Skeletal muscle cell (primary cell): ENCODE measurements at places on chromosomes 1 and 21.

DNA sequence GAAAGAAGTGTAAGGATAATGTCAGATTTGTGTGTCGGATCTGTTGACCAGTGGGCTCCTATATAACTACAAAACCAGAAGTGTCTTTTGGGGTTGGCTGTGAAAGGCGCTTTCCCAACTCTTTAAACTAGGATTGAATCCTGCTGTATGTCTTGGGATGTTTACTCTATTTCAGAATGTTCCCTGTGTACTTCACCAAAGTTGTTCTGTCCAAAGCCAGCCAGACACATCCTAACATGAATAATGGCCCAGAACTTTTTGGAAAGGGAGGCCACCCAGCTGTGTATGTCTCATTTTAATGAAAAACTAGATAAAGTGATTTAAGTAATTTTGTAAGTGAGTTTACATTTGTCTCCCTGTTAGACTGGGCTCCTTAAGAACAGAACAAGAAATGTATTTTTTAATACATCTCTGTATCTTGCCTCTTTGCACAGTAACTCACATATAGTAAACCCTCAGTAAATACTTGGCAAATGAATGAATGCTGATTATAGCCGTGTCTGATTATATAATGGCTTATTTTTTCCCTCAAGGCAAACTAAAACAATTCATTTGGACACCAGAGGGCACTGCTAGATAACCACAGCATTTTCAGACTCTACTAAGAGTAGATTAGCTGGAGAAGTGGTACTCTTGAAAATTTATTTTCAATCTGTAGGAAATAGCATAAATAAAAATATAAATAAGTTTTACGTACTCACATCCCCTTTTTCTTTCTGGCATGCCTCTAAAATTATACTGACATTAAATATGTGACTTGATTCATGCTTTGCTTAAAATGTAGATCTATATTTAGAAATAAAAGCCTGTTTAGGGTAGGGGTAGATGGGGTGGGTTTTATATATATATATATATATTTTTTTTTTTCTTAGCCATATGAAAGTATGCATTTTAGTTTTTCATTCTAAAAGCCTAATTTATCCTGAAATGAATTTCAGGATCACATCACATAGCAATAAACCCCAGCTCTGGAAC, 23.8 kb downstream of the TSEN15 start:
- no peak for DNase-seq

- no peak for DNase-seq
Observed at GRCh38 chr21:44074315-44074958, 32.8 kb upstream of the PWP2 start.

GRCh38 chr1:28913786-28914227, 562 bp upstream of the EPB41 start:
- DNase-seq = no peak

- no peak for DNase-seq
Observed at GRCh38 chr1:72007312-72007711, 275.0 kb downstream of the NEGR1 start.

DNA sequence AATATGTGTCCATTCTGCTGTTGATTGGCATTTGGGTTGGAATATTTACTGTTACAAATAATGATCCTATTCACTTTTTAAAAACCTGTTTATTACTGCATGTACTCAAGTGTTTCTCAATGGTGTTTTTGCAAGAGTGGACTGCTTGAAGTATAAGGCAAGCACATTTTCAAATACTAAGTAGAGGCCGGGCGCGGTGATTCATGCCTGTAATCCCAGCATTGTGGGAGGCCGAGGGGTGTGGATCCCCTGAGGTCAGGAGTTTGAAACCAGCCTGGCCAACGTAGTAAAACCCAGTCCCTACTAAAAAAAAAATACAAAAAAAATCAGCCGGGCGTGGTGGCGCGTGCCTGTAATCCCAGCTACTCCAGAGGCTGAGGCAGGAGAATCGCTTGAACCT, 276.9 kb upstream of the ADGRL4 start:
- DNase-seq = no peak

DNA sequence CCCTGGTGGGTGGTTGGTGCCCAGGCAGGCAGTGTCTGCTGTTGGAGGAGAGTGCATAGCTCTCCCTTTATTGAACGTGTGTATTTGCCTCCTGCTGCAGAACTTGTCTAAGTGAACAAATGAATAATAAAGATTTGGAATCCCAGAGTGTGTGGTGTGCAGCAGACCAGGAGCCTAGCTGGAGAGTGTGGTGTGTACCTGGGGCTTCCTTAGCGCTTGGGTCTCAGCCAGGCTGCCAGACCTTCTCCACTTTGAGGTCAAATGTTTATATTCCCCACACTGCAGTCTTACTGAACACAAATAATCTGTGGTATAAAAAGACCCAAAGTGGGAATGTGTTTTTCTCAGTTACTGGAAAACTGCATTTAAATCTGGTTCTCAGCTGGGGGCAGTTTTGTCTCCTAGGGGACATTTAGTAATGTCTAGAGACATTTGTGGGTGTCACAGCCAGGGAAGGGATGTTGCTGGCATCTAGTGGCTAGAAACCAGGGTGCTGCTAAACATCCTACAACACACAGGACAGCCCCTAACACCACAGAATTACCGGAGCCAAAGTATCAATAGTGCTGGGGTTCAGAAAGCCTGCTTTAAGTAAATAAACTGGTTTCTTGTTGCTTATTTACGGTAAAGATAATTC, 23.6 kb downstream of the SLC37A1 start:
- DNase-seq = no peak

DNA sequence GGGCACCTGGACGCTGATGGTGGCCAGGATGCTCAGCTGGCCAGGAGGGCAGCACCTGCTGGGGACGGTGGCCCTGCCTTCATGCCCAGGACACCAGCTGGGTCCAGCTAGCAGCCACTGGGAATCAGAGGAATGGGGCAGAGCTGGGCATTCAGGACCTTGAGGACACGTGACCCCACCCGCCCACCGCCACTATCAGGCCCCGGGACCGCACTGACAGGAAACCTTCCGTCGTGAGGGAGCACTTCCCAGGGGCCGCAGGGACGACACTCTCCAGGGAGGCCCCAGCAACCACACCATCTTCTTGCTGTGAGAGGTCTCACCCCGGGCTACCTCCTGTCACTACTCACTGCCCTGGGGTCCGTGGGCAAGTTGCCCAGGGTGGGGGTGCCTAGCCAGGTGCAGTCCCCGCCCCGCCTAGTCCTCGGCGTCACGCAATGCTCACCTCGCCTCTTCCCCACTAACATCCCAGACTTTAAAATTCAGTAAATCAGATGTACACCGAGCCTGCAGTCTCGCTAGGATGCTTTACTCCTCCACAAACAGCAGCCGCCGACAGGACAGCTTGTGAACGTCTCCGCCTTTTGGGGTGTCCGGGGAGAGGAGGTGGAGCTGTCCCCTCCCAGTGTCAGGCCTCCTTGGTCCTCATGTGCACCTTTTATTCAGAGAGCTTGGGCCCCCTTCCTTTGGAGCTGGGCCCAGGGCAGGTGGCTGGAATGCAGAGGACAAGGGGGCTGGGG, 4.9 kb downstream of the VWA1 start:
- no peak for DNase-seq

GRCh38 chr21:25857308-25858074, 122.7 kb downstream of the GABPA start:
- DNase-seq = no peak

DNA sequence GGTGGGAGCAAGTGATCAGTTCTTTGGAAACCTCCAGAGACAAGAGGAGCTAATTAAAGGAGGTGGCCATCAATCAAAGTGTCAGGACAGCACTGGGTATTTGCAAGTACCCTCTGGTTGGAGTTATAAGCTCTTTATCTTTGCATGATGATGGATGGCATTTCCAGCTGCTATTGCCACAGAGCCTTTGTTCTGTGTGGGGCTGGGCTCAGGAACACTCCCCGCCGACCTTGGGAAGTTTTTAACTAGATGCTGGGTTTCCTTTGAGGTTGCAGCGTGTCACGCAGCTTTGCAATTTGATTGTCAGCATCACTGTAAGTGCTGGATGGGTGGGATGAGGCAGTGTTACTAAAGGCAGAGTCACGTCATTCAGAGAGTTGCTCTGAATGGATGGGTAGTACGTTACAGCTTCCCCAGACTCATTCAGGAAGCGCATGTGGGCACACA, 68.9 kb downstream of the CNIH3 start:
- DNase-seq = no peak

DNA sequence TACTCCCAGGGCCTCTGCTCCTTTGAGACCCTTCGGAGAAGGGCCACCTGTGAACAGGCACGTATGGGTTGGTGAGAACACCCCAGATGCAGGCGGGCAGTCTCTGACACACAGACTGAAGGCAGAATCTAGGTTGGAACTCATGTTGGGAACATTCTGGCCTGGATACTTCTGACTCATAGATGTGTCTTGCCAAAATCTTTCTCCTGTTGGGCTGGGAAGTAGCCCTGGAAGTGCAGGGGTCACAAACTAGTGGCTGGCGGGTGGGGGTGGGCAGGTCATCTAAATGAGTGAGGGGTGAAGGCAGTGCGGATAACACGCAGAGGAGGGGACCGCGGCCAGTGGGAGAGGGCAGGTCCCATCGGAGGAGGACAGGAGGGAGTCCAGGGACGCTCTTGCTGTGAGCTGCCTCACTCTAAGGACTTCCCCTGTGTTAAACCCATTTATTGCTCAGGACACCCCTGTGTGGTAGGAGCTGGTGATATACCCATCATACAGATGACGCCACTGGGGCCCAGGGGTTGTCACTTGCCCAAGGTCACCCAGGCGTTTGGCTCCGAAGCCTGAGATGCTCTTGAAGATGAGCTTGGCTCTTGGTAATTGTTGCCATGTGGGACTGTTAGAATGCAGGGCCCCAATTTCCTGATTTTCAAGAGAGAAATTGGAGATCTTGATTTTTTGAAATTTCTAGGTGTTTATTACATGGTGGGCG, 181.0 kb downstream of the PTPRU start:
- DNase-seq = peak; percentile 65

- no peak for DNase-seq
Observed at GRCh38 chr1:92399076-92399475, 87.6 kb downstream of the GFI1 start.

GRCh38 chr1:153350321-153350957, 1.8 kb upstream of the PGLYRP4 start:
- no peak for DNase-seq

DNA sequence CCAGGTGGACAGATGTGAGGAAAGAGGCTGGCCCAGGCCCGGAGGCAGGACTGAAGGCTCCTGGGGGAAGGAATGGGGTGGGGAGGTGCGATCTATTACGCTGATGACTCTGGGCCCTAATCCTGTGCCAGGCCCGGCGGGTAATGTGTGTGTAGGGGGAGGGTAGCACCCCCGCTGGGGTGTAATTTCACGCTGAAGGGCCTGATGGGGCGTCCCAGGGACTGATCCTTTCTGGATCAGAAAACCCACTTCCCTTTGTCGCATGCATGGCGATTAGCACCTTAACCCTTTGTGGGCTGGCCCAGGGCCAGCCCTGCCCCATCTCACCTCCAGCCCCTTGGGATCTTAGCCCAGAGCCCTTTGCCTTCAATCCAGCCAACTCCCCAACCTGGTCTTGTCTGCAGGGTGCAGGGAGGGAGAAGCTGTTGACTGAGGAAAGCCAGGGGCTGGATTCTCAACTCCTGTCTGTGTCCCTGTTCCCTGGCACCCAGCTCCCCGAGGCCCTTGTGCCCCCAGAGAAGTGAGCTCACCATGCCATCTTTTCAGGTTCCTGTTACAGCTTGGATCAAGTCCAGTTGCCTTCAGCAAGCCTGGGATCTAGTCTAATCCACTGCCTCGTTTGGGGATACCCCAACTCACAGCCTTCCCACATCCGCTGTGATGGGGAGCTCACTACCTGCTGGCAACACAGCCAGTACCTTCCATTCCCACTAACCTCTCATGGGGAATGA, 26.0 kb downstream of the KNCN start:
- DNase-seq = no peak

- no peak for DNase-seq
Observed at GRCh38 chr1:117365350-117366176, 1.7 kb upstream of the MAN1A2 start.

GRCh38 chr1:167443757-167444156, 74.6 kb downstream of the CD247 start:
- DNase-seq = no peak

GRCh38 chr1:31562707-31563360, 13.5 kb upstream of the TINAGL1 start:
- no peak for DNase-seq

- DNase-seq = no peak
Observed at GRCh38 chr1:23216771-23217420, 406 bp downstream of the HTR1D start.

DNA sequence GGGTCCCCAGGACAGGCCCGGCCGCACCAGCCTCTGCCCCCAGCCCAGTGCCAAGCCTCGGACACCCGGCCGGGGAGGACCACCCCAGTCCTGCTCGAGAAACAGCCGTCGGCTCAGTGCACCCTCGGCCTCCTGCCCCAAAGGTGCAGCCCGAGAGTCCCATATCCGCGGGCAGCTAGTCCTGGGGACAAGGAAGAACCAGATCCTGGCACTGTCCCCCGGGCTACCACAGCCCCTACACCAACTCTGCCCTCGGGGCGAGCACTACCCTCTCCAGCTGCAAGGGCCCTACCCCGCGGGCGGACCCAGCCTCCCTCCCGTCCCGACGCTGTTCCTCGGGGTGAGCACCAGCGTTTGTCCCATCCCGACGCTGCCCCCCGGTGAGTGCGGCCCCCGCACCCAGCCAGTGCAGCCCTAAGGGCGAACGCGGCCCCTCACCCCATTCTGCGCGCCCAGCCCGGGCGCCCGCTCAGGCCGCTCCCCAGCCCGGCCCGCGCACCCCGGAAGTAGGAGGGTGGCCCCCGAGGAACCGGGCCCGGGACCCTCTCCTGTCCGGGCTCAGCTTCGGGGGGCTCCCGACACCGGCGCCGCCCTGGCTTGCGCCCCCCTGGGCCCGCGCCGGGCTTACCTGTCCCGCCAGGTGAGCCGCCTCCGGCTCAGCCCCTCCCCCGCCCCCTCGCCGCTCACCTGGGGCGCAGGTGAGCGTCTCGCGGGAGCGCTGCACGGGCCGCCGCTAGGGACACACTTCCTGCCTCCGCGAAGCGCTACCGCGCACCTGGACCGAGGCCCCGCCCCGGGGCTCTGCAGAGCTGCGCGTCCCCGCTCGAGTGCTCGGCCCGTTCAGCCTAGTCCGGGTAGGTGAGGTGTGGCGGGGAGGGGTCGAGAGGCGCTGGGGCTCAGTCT, at the start of gene KDF1:
Gene KDF1, minus strand, starts transcription at position 747 of the 903 bp plus-strand sequence. CDS start 8,088 bp downstream, outside the sequence.
- DNase-seq = no peak

GRCh38 chr1:15204931-15205330, 42.1 kb upstream of the FHAD1 start:
- no peak for DNase-seq

- no peak for DNase-seq
Observed at GRCh38 chr1:207858806-207859205, 52.1 kb downstream of the CD34 start.

GRCh38 chr1:32170991-32171390, 8.5 kb upstream of the TXLNA start:
- DNase-seq = no peak

GRCh38 chr1:96366516-96366915, 355.1 kb upstream of the PTBP2 start:
- no peak for DNase-seq

GRCh38 chr1:198937231-198938031, 298.6 kb downstream of the PTPRC start:
- DNase-seq = peak; percentile 85

GRCh38 chr21:33386222-33386784, 16.9 kb upstream of the IFNGR2 start:
- no peak for DNase-seq
